ENCODE measurements at places on chromosomes 1 and 21.

DNA sequence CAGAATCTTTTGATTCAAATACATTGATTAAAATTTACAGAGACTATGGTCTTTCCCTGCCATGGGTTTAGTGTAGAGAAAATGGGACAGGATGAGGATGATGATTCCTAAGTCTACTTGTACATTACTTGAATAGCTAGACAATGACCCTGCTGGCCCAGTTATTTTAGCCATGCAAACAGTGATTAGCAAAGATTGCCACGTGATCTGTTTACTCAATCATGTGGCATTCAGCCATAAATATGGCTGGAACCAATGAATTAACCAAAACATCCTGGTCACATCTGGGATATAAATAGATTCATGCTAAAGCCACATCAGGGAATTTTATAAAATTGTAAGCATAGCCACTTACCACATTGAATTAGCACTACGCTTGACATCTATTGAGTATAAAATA, 167.3 kb downstream of the PBX1 start:
- no peak for DNase-seq

GRCh38 chr1:4177425-4178150, 277.5 kb upstream of the C1orf174 start:
- no peak for DNase-seq

DNA sequence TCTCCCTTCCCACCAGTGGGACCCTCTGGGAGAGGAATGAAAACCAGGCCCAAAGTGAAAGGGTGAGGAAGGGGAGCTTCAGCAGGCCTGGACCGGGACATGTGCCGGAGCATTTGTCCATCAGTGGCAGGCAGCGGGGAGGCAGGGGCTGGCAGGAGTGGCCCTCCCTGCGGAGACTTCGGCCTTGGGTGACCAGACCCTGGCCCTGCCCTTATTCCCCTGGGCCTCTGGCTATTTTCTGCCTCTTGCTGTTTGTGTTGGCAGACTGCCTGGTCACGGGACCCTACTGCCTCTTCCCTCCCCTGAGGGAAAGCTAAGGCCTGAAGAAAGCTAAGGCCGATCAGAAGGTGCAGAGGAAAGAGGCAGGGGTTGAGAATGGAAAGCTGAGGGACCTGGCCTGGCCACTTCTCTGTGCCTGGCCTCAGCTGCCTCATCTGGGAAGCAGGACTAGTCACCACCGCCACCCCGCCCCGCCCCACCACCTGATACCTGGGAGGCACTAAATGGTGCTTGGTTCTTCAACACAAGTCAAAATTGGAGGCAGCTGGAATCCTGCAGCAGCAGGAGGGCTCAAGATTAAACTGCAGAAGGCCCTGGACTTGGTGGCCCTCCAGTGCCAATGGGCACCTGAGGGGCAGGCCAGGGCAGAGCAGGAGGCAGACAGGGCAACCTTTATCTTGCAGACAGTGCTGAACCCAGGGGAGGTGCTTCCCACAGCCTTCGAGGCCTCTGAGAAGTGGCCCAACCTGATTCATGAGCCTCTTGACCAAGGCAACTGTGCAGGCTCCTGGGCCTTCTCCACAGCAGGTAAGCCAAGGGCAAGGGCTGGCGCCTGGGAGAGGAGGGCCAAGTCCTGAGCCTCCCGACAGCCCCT, 7.9 kb downstream of the TINAGL1 start:
- no peak for DNase-seq

- no peak for DNase-seq
These were observed 26.8 kb upstream of the NCAM2 start for GRCh38 chr21:20971296-20971921.

GRCh38 chr1:86833461-86834215, 80.3 kb downstream of the SELENOF start:
- DNase-seq = peak; percentile 64

DNA sequence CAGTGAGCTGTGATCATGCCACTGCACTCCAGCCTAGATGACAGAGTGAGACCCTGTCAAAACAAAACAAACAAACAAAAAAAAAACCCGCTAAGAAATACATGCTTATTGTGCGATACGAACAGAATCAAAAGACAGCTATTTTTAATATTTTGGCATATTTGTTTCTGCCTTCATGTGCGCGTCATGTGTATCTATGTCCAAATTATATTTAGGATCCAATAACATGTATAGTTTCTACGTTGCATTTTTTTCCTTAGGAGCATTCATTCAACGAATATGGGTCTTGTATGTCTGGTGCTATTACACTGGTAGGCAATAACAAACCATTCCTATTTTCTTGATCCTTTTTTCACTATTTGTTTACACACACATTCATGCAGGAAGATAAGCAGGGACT, 1.8 kb downstream of the CD46 start:
- DNase-seq = no peak

GRCh38 chr1:70666381-70667140, 255.5 kb downstream of the CTH start:
- no peak for DNase-seq

- no peak for DNase-seq
These were observed 54.5 kb upstream of the FGGY start for GRCh38 chr1:59242370-59242769.

DNA sequence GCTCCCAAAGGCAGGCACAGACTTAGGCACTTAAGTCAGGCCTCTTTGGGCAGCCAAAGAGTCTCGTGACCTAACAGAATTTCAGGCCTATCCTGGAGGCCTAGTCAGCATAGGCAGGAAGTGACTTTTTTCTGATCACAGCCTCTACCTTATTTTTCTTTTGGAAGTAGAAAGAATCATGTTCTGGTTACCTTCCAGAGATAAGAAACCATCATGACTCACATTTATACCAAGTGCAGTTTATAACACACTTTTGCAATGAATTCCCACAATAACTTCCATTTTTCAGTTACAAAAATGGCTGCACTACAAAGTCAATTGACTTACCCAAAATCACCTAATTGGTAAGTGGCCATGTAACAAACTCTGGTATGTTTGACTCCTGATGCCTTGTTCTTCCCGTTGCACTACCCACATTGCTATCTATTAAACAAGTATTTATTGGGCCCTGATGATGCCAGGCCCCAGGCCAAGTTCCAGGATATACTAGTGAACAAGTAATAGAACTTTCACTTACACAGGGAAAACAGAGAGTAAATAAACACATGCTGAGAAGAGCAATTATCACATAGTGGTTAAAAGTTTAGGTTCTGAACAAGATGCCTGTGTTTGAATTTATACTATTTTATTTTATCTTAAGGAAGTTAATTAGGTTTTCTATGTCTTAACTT, 74.3 kb downstream of the SH3GLB1 start:
- no peak for DNase-seq

- no peak for DNase-seq
These were observed 32.4 kb downstream of the RASAL2 start for GRCh38 chr1:178126261-178126660.

- DNase-seq = no peak
These were observed 13.4 kb downstream of the CATSPER4 start for GRCh38 chr1:26203642-26204318.

GRCh38 chr1:26922431-26922729, 837 bp downstream of the NUDC start:
- no peak for DNase-seq

DNA sequence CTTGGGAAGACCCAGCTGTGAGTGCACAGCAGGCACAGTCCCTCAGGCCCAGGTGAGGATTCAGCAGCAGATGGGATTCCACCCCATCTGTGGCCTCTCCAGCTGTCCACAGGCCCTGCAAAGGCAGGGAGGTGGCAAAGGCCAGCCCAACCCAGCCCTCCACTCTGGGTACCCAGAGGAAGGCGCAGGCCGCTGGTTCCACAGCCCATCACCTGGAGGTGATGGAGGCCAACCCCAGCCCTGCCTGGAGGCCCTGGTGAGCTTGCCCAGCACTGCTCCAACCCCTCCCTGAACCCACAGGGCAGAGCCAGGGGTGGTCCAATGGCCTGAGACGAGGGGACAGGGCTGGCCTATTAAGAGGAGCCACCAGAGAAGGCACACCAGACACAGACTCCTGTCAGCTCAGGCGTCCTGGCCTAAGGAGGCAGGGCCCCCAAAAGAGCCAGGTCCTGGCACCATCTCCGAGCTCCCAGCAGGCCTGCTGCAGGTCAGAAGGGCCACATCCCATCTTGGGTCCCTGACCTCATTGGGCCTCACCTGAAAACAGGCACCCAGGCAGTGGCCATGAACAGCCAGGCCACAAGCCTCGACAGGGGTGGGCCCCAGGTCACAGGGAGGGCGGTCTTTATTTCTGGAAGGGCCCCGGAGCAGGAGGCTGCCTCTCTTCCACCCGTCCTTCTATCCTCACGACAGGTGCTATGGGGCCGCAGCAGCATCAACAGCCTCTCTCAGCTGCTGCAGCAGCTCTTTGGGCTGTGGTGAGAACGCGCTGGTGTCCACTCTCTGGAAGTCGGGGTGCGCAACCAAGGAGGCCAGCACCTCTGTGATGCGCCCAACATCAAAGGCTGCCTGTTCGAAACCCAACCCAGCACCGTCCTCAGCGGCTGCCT, 3.2 kb downstream of the JMJD4 start:
- DNase-seq = no peak

DNA sequence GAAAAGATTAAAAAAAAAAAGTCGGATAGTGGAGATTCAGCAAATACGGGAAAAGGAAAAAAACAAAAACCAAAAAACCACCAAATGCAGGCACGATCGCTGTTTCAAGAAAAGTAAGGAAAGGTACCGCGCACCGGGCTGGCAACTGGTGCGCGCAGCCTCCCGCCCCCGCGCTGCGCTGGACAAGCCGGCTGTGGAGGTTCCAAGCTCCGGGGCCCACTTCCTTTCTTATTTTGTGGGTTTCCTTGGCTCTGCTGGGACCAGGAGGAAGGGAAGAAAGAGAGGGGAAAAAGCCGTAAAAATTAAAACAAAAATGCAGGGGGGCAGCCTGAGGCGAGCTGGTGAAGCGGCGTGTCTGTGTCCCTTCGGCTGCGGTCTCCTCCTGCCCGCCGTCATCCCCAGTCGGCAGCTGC, 233 bp downstream of the ADAMTS5 start:
- no peak for DNase-seq

GRCh38 chr1:38819040-38819439, 40.5 kb downstream of the RRAGC start:
- no peak for DNase-seq
